ENCODE measurements at places on chromosomes 2 and 18.

DNA sequence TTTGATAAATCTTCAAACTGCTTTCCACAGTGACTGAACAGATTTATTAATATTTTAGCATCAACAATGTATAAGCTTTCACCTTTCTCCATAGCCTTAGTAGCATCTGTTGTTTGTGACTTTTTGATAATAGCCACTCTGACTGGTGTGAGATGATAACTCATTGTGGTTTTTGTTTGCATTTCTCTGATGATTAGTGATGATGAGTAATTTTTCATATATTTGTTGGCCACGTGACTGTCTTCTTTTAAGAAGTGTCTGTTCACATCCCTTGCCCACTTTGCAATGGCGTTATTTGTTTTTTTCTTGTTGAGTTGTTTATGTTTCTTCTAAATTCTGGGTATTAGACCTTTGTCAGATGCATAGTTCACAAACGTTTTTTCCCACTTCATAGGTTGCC, 952.9 kb downstream of the TRIB2 start:
- DNase-seq = no peak

DNA sequence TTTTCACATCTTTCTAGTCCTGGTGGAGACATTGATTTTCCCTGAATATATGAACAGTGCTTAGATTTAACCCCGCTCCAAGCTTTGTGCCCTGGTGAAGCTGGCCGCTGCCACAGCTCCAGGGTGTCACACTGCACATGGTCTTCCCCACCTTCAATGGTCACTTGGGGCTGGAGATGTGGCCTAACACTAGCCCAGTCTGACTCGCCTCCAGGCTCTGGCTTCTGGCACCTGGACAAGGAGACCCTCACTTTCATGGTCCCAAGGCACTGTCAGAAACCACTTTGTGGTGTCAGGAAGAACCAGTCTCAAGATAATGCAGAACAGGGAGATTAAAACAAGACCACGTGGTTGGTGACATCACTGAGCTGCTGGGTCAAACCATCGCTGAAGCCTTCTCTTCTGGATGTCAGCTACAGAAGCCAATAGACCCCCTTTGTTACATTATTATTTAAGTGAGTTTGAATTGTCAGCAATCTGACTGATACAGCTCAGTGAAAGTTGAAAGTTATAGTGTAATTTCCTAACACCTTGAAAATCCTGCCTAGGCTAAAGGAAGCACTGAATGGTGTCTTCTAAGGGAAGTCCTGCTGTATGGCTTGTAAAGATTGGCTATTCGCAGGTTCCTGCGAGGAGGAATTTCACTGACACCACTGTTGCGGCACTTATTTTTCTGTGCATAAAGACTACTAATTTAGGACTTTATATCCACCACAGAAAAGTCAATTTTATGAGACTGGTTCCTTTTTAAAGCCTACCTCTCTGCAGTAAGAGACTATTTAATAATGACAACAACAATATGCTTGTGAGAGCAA, 55.0 kb upstream of the CTDP1 start:
- DNase-seq = no peak

GRCh38 chr2:10355471-10356438, 53.1 kb downstream of the HPCAL1 start:
- DNase-seq = no peak

- DNase-seq = no peak
Measured at GRCh38 chr2:45138904-45139303, 129.7 kb upstream of the SIX2 start.

GRCh38 chr18:49161627-49162026, 210.9 kb upstream of the SMAD7 start:
- DNase-seq = no peak

DNA sequence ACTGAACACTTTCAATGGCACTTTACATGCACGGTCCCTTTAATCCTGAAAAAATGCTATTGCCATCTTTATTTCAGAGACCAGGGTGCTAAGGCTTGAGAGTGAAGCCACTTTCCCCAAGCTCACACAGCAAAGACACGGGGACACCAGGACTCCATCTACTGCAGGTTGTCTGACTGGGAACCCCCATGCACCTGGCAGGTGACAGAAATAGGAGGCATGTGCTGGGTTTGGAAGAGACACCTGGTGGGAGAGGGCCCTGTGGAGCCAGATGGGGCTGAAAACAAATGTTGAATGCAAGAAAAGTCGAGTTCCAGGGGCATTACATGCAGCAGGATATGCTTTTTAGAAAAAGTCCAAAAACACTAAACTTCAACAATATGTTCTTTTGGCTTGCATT, 5.2 kb upstream of the EHD3 start:
- DNase-seq = no peak

- DNase-seq = no peak
Measured at GRCh38 chr2:64422466-64422865, 31.5 kb upstream of the LGALSL start.

GRCh38 chr18:43847164-43848091, 570.1 kb upstream of the SYT4 start:
- DNase-seq = no peak

- peak; percentile 41 for DNase-seq
Measured at GRCh38 chr2:150486539-150487484, 655 bp downstream of the RND3 start.

- peak; percentile 66 for DNase-seq
Measured at GRCh38 chr2:148926291-148926961, 51.4 kb downstream of the KIF5C start.

- DNase-seq = no peak
Measured at GRCh38 chr18:9135081-9135911, 1.3 kb upstream of the ANKRD12 start.

DNA sequence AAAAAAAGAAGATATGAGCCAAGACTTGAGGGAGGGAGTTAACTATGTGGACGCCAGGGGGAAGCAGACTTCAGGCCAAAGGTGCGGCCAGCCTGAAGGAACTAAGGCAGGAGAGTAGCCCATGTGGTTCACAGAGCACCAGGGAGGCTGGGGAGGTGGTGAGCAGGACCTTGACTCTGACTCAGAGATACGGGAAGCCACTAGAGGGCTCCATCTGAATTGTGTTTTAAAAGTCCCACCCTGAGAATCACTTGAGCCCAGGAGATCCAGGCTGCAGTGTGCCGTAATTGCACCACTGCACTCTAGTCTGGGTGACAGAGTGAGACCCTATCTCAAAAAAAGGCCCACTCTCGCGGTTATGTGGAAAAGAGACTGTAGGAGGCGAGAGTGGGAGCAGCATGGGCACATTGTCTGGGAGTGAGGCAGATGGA, 12.3 kb downstream of the CEP192 start:
- DNase-seq = no peak

DNA sequence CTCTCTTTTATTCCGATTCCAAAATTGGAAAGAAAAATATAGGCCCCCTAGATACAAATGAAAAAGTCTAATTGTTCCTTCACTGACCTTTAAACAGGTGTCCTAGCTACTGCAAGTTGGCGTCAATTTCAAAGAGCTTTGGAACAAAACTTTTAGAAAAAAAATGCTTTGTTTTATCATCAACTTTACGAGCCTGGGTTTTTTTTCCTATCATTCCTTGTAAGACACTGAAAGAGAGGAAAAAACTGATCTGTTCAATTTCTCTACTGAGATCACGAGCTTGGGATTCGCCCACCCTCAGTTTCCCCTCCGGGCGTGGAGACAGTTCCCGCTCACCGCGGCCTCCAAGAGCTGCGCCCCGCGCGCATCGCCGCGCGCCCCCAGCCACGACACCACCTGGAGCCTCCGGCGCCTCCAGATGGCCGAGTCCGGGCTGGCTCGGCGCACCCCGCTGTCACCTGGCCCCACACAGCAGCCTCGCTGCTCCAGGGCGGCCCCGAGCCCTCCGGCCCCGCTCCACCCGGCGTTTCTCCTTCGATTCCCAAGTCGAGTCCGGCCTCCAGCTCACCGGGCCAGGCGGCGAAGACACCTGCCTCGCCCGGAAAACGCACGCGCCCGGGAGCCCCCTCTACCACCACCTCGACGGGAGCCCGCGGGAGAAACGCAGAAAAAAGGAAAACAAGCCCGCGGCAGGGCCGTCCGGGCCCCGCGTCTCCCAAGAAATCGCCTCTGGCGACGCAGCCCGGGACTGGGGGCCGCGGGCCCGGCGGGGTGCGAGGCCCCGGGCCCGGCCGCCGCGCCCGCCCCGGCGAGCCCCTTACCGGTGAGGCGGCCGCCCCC, 656 bp downstream of the TBC1D8 start:
- DNase-seq = no peak

DNA sequence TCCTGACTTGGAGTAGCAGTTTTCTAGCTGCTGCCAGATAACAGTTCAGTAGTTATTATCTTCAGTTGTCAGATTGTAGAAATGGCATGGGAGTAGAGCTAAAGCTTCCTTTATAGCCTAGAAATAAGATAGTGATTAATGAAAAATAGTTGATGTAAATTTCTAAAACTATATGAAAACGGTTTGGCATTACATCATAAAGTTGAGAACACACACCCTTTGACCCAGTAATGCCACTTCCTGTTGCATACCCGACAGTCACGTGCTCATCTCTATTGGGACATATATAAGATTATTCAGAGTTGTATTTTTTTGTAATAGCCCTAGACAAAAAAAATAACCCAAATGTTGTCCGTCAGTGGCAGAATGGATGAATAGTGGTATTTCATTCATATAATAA, 39.4 kb upstream of the ASB1 start:
- DNase-seq = no peak

DNA sequence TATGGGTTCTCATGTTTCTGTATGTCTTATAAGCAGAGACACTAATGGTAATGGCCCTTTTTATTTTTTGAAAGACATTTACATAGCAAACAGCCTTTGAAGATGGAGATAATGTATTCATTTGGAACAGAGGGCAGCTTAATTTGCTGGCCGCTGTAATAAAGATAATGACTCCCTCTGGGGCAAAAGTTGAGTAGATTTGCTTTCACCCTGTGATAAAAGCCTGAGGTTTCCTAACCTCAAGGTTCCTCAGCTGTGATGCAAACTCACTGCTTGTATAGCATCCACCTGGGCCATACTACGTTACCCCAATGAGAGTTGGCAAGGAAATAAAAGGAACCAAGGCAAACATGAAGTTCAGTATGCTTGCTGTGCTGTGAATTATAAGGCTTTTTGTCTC, 54.8 kb downstream of the TEX51 start:
- DNase-seq = no peak

DNA sequence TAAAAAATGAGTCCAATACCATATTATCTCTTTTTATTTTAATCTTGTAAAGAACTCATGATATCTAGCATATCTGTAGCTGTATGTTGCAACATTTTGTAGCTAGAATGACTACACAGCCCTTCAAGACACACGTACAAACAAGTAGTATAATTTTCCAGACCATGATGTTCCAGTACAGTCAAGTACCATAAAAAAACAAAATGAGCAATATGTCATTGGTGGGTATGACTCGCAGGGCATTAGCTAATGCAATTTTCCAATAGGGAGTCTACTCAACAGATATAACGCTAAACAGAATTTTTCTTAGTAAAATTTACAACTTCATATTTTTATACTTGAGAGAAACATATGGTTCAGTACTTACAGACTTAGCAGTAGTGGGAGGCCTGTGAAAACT, 53.6 kb upstream of the UGP2 start:
- DNase-seq = no peak

DNA sequence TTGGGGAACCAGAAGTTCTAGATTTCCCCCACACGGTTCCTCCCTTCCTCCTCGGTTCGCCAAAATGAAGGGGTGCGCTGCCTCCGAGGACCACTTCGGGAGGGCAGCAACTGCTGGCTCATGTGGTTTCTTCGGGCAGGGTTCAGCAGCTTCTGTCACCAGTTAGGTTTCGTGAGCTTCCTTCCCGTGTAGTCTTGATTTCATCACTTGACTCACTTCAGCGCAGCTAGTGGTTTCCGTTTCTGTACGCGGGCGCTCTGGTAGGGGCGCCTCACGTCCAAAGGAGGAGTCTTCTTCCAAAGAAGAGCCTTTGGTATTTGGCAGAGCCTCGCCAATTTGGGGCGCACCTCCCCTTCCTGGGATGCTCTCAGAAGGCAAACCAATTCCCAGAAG, 485 bp upstream of the GALNT3 start:
- DNase-seq = no peak

- no peak for DNase-seq
Measured at GRCh38 chr2:110866466-110866865, 134.1 kb downstream of the ACOXL start.

DNA sequence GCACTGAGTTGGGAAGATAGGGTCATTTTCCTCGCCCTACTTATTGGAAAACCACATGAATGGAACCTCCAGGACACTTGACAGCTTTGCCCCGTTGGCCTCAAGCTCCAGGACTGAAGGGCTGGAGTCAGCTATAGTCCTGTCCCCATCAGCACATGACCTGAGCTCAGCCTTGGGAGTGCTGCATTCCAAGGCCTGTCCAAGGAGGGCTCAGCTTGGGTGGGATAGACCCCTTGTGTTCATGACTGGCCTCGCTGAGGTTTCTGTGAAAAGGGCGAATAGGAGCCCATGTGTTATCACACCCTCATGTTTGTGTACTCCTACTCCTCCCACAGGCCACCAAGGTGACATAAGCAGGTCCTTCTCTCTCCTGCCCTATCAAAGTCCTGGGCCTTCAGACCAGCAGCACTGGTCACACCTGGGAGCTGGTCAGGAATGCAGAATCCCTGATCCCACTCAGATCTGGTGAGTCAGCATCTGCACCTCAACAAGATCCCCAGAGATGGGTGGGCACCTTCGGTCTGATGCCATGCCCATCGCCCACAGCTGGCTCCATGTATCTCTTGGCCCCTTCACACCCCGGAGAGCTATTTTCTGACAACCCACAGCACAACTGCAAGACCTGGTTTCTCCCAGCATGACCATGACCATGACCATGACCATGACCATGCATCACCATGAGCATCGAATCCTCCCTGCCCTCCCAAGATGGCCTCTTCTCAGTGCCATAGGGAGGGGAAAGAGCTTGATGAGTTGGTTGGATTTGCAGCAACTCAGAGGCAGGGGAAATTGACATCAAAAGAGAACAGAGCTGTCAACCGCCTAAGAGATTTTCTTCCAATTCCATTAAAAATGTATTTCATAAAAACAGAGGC, 83.0 kb upstream of the RAB6C start:
- no peak for DNase-seq

DNA sequence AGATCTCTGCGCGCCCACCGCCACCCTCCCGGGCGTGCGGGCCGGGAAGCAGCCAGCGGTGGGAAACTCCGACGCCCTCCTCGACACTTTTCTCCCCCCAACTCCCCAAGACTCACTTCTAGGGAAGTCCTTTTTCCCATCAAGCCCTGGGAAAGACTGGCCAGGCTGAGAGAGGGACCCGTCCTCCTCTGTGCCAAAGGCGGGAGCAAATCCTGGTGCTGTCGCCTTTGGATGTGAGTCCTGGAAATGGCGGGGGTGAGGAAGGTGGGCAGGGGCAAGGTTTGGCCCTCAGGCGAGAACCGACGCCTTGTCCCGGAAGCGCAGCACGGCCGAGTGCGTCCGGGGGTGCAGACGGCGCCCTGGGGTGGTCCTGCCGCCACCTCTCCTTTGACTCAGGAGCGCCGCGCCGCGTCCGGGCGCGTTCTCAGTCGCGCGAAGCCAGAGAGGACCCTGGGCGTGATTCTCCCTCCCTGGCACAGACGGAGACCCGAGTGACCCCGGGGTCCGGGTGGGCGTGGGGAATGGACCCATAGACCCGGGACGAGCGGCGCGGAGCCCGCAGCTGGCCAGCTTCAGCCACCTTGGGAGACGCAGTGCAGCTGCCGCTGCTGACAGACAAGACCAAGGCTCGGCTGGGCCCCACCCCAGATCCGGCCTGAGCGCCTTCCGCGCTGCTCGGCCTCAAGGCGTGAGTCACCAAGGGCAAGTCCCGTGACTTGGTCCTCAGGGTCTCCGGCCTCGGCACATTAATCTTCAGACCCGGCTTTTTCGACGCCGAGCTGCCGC, 3.5 kb upstream of the LBX2 start:
- no peak for DNase-seq

GRCh38 chr18:53755914-53756609, 468.4 kb downstream of the MBD2 start:
- no peak for DNase-seq
